ENCODE measurements at places on chromosomes 7 and 10. TPM values are rescaled to one million over a fixed set of nuclear protein-coding genes. Genes with fewer than 3 reads are reported as not detected.

DNA sequence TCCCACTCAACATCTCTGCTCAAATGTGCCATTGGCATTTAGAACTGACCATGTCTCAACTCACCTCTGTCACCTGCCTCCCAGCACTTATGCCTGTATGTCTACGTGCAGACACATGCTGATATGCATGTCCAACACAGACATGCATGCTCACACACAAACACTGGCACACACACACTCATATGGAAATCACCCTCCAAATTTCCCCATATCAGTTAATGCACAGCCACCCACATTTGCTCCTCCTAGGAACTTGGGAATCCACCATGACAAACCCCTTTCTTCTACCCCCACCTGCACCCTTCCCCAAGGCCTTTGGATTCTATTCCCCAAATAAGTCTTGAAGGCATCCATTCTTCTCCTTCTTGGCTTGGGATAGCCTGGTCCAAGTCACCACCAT is 4.4 kb downstream of the FAM170B start:
- DNase-seq, result no peak

The ANKRD61 gene
- total RNA-seq, result not detected

The EPO gene
- total RNA-seq, result not detected

The CDHR1 gene
- total RNA-seq, result not detected

GRCh38 chr7:73647725-73648592 is 19.7 kb upstream of the VPS37D start:
- DNase-seq, result no peak

The ZNF804B gene
- not detected for total RNA-seq

- peak; percentile 90 for DNase-seq
Measured at GRCh38 chr10:29689001-29689400, 54.2 kb upstream of the SVIL start.

- DNase-seq, result no peak
Measured at GRCh38 chr10:119425881-119426170, 116.7 kb downstream of the RGS10 start.

DNA sequence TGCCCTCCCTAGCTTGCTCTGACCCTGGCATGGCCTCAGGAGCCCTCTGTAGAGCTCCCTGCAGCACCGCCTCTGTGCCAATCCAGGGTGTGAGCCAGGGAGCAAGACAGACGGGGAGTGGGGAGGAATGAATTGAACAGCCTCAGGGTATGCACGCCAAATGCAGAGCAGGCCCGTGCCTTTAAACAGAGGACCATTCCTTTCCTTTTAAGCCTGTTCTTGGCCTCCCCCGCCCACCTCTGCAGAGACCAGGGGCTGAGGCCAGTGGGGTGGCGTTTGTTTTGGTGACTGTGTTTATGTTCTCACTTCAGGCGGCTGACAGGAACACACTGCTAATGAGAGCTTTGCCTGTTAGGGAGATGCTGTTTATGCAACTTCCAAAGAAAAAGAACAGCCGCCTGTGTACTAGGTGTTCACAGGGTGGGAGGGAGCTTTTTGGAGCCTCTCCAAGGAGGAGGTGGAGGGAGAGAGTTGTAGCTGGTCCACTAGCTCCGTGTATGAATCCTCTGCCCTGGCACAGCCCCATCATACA is 528.1 kb upstream of the DPP6 start:
- no peak for DNase-seq

- DNase-seq, result no peak
Measured at GRCh38 chr7:36781011-36781738, 56.9 kb upstream of the AOAH start.

- no peak for DNase-seq
Measured at GRCh38 chr10:113648478-113648877, 15.4 kb downstream of the NRAP start.

DNA sequence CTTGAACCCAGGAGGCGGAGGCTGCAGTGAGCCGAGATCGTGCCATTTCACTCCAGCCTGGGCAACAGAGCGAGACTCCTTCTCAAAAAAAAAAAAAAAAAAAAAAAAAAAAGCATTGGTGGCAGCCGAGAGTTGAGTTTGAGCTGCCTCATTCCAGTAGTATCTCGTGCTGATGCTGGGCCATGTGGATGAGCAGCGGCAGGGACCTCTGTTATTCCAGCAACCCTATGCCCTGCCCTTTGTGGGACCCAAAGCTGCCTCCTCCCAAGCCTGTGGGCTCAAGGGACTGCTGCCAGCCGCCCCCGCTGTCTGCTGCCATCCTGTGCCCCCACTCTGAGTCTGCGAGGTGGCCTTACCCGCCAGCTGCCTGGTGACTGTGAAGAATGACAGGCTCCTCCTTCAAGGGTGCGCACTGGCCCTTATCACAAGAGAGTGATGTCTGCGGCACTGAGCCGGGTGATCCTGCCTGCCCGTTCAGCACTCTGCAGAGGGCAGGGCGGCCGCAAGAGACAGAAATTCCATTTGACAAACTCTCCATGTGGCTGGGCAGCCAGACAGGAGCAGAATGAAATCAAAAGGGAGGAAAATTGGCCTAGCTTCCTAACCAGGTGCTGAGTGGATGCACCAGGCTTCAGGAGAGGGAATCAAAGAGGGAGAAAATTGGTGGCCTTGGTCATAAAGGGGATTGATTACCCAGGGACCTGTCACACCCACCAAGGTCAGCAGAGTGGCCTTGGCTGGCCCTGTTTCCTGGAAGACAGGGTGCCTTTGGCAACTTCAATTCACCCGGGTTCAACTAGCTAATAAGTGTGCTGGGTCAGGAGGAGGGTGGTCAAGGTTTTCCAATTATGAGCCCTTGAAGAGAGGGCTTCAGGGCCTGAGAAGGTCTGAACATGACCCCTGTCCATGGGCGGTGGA is 65.3 kb upstream of the ZMIZ1 start:
- DNase-seq, result no peak

The IFIT1 gene
- total RNA-seq, result 22.9 TPM

- no peak for DNase-seq
Measured at GRCh38 chr10:37681617-37681999, 175.8 kb downstream of the ZNF248 start.

DNA sequence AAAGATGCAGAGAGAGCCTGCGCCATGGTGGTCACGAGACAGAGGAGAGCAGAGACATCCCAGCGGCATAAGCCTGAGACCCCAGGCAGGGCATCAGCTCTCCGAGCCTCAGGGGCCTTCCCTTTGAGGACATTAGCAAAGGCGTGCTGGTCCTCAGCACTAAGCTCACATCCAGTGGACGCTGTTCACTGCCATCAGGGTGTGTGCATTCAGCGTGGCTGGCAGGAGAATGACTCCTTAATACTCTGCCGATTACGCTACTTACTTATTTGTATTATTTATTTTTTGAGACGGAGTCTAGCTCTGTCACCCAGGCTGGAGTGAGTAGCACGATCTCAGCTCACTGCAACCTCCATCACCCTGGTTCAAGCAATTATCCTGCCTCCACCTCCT is 290.2 kb downstream of the KLF6 start:
- no peak for DNase-seq

- DNase-seq, result no peak
Measured at GRCh38 chr10:72893136-72893798, at the start of gene OIT3. Gene OIT3, plus strand, starts transcription at chr10:72893739. Its CDS starts 60 bp downstream, at chr10:72893799.

Measured in A172 (cell line).